ENCODE measurements at places on chromosomes 4 and X. TPM values are rescaled to one million over a fixed set of nuclear protein-coding genes. Genes with fewer than 3 reads are reported as not detected.

DIPK2B gene
- 0.21 TPM for total RNA-seq

NUDT10 gene
- total RNA-seq = 7.6 TPM

UBE2A gene
- total RNA-seq = 44.0 TPM

USP51 gene
- total RNA-seq = 7.3 TPM

GAGE1 gene
- not detected for total RNA-seq
